ENCODE measurements at places on chromosomes 2 and 18. TPM values are rescaled to one million over a fixed set of nuclear protein-coding genes. Genes with fewer than 3 reads are reported as not detected.

GRCh38 chr2:234741976-234742375 lies 209.8 kb upstream of the SH3BP4 start:
- no peak for DNase-seq
- H3K27ac ChIP-seq: no peak overlapping the region
- no peaks in the 10 kb centered on the region for H3K27me3 ChIP-seq
- H3K36me3 ChIP-seq: no peaks in the 10 kb centered on the region
- H3K4me1 ChIP-seq: no peaks in the 10 kb centered on the region

- no peaks in the 10 kb centered on the region for H3K27me3 ChIP-seq
- no peak overlapping the region for H3K4me3 ChIP-seq
- no peak overlapping the region for H3K27ac ChIP-seq
- DNase-seq: no peak
- no peaks in the 10 kb centered on the region for H3K4me1 ChIP-seq
Observed at GRCh38 chr2:240387325-240387668, 48.2 kb upstream of the GPC1 start.

GRCh38 chr2:48527226-48527885 lies 2.6 kb upstream of the STON1 start:
- peaks cover 36% of the 10 kb centered on the region for H3K4me1 ChIP-seq
- peak overlapping the region; percentile 73 for H3K27ac ChIP-seq
- no peaks in the 10 kb centered on the region for H3K36me3 ChIP-seq

GRCh38 chr2:3641841-3642421 lies 16.1 kb upstream of the ALLC start:
- no peak overlapping the region for H3K27ac ChIP-seq
- no peaks in the 10 kb centered on the region for H3K36me3 ChIP-seq
- no peak overlapping the region for H3K4me3 ChIP-seq
- no peaks in the 10 kb centered on the region for H3K27me3 ChIP-seq

GRCh38 chr2:58110765-58111164 lies 64.2 kb downstream of the VRK2 start:
- H3K27ac ChIP-seq: no peak overlapping the region
- no peaks in the 10 kb centered on the region for H3K36me3 ChIP-seq
- peak; percentile 27 for DNase-seq
- H3K4me3 ChIP-seq: no peak overlapping the region
- peaks cover 6% of the 10 kb centered on the region for H3K4me1 ChIP-seq

- H3K27ac ChIP-seq: no peak overlapping the region
- peaks cover 48% of the 10 kb centered on the region for H3K4me1 ChIP-seq
- peak; percentile 83 for DNase-seq
- H3K4me3 ChIP-seq: no peak overlapping the region
Observed at GRCh38 chr2:16226943-16227664, 286.8 kb downstream of the MYCN start.

GRCh38 chr18:35141567-35142274 lies 99.1 kb upstream of the ZNF397 start:
- H3K27me3 ChIP-seq: no peaks in the 10 kb centered on the region
- no peaks in the 10 kb centered on the region for H3K4me1 ChIP-seq
- no peak for DNase-seq

GRCh38 chr2:142876423-142876822 lies 1.0 kb upstream of the KYNU start:
- no peak overlapping the region for H3K27ac ChIP-seq
- H3K27me3 ChIP-seq: no peaks in the 10 kb centered on the region
- no peak for DNase-seq
- no peak overlapping the region for H3K4me3 ChIP-seq
- no peaks in the 10 kb centered on the region for H3K4me1 ChIP-seq

DNA sequence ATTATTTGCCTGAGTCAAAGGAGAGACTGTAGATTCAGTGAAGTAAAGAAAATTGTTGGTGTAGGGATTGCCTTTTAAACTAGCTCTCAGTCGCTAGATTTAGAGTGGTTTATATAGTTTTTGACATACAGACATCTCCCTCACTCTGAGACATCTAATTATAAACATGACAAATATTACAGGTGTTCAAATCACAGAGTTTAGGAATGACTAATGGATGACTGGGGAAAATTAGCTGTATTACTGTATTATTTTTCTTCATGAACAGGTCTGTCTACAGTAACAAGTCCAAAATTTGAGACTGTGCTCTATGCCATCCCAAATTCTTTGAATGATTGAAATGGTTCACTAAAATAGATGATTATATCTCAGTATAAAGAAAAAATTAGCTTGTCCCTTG lies 40.0 kb downstream of the MAP2 start:
- H3K4me1 ChIP-seq: no peaks in the 10 kb centered on the region
- DNase-seq: no peak
- no peak overlapping the region for H3K27ac ChIP-seq
- no peak overlapping the region for H3K4me3 ChIP-seq
- no peaks in the 10 kb centered on the region for H3K27me3 ChIP-seq

- no peak overlapping the region for H3K4me3 ChIP-seq
- DNase-seq: no peak
- H3K36me3 ChIP-seq: no peaks in the 10 kb centered on the region
- H3K4me1 ChIP-seq: no peaks in the 10 kb centered on the region
- H3K27ac ChIP-seq: no peak overlapping the region
Observed at GRCh38 chr2:226554701-226555100, 244.9 kb downstream of the IRS1 start.

- H3K27ac ChIP-seq: no peak overlapping the region
- H3K4me1 ChIP-seq: peaks cover 15% of the 10 kb centered on the region
- no peaks in the 10 kb centered on the region for H3K36me3 ChIP-seq
- peaks cover 79% of the 10 kb centered on the region for H3K27me3 ChIP-seq
Observed at GRCh38 chr2:219443016-219443696, 8.5 kb downstream of the SPEG start.

GRCh38 chr18:7924616-7925015 lies 357.5 kb downstream of the PTPRM start:
- H3K36me3 ChIP-seq: no peaks in the 10 kb centered on the region
- no peak overlapping the region for H3K4me3 ChIP-seq
- DNase-seq: no peak
- H3K27ac ChIP-seq: no peak overlapping the region
- no peaks in the 10 kb centered on the region for H3K27me3 ChIP-seq
- H3K4me1 ChIP-seq: no peaks in the 10 kb centered on the region

DNA sequence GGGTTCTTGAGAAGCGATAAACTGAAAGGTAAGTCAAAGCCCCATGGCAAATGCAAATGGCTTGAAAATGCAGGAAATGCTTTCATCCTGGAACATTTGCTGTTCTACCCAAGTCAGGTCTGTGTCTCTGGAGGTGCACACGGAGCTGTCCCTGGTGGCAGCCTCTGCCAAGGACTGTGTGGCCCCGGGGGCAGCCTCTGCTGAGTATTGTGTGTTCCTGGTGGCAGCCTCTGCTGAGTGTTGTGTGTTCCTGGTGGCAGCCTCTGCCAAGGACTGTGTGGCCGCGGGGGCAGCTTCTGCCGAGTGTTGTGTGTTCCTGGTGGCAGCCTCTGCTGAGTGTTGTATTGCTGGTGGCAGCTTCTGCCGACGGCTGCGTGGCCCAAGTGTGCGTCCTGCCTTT lies 135.6 kb upstream of the ALKAL2 start:
- no peaks in the 10 kb centered on the region for H3K36me3 ChIP-seq
- H3K4me1 ChIP-seq: no peaks in the 10 kb centered on the region
- H3K4me3 ChIP-seq: no peak overlapping the region
- DNase-seq: no peak

DNA sequence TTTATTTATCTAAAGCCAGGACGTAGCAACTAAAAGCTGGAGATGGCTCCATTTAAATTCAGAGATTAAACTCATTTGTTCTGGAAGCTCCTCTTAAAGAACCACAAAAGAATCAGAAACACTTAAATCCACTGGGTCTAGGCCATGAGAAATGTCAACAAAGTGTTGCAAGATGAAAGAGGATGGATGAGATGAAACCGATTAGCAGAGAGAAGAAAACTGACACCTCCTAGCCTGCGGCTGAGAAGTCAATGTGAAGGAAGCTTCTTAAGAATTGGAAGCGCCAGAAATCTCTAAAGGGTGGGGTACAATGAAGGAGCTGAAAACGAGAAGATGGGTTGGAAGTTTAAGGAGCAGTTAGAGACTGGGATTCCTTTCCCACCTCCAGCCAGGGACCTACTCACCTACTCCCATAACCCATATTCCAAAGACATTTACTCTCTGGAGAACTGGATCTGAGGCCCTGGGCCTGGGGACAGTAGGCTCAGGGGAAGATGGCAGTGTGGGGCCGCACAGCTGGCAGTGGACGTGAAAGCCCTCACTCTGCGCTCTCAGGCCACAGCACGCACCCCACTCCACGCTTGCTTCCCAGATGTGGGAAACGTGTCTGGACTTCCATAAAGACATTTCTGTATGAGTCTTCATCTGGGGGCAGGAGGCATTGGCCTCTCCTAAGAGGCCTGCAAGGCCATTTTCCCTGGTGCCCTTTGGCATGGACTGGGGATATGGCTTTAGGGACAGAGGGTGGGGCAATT lies 188.4 kb downstream of the LOXHD1 start:
- peaks cover 53% of the 10 kb centered on the region for H3K4me1 ChIP-seq
- no peak for DNase-seq
- no peaks in the 10 kb centered on the region for H3K36me3 ChIP-seq
- no peaks in the 10 kb centered on the region for H3K27me3 ChIP-seq

- H3K27ac ChIP-seq: no peak overlapping the region
- H3K4me3 ChIP-seq: no peak overlapping the region
- DNase-seq: no peak
- H3K36me3 ChIP-seq: no peaks in the 10 kb centered on the region
Observed at GRCh38 chr2:112706170-112706664, 14.6 kb upstream of the NT5DC4 start.

DNA sequence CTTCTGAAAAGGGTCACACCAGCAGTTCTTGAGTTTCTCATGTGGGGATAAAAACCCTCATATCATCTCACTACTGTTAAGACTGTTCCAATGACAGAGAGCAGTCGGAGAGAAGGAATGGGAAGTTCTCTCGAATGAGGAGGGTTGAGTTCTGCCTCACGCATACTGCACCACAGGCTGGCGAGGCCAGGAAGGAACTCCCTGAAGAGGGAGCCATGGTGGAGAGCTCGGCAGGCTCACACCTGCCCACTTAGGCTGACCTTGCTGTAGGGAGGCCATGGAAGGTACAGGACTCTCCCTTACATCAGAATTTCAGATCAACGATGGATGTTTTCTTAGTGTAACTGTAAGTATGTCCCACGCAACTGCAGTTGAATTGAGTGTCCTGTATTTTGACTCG lies 64.6 kb downstream of the RALBP1 start:
- H3K36me3 ChIP-seq: no peaks in the 10 kb centered on the region
- no peaks in the 10 kb centered on the region for H3K4me1 ChIP-seq
- H3K4me3 ChIP-seq: no peak overlapping the region
- no peak overlapping the region for H3K27ac ChIP-seq
- DNase-seq: no peak

DNA sequence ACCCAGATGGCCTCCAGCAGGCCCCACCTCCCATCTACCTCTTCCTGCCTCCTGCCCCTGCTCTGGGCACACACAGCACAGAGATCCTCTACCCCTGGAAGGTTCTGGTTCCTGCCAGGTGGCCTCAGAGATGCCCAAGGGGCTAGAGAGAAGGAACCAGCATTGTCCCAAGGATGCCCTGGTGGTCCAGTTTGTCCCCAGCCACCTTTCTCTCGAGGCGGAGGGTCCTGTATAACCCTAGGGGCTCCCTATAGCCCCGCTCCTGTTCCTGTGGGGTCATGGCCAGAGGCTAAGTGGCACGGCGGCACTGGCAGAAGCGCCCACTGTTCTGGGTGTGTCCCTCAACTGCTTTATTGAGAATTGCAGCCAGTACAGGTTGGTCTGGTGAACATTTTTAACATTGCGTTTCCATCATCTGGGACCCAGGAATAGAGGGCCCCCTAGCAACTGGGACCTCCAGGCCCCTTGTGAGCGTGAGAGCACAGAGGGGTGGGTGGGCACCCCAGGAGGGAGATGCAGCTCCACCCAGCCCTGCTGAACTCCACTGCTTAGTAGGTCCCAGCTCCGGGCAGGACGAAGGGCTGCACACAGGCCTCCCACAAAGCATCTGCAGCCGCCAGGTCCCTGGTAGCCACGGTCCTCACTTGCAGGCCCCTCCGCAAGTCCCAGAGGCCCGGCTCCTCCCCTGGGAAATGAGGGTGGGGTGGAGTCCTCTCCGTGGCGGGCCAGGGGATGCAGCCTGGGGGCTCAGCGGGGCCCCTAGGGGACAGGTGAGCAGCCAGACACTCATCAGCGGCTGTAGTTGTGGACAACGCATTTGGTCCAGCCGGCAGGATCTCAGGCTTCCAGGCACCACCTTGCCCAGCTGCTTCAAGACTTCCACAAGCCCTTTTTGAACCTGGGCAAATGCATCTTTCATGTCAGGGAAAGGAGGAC lies 33.1 kb downstream of the GPC1 start:
- no peak overlapping the region for H3K27ac ChIP-seq
- no peak overlapping the region for H3K4me3 ChIP-seq
- DNase-seq: no peak
- H3K4me1 ChIP-seq: no peaks in the 10 kb centered on the region
- no peaks in the 10 kb centered on the region for H3K36me3 ChIP-seq

- H3K27me3 ChIP-seq: no peaks in the 10 kb centered on the region
- no peaks in the 10 kb centered on the region for H3K4me1 ChIP-seq
- H3K36me3 ChIP-seq: peaks cover 20% of the 10 kb centered on the region
- H3K4me3 ChIP-seq: no peak overlapping the region
Observed at GRCh38 chr18:62101321-62101721, 85.5 kb downstream of the PIGN start.

GRCh38 chr2:49153252-49153651 lies 1.1 kb downstream of the FSHR start:
- no peak overlapping the region for H3K4me3 ChIP-seq
- no peaks in the 10 kb centered on the region for H3K27me3 ChIP-seq
- H3K27ac ChIP-seq: peak overlapping the region; percentile 14
- H3K36me3 ChIP-seq: no peaks in the 10 kb centered on the region
- peak; percentile 10 for DNase-seq
- H3K4me1 ChIP-seq: peaks cover 25% of the 10 kb centered on the region

DNA sequence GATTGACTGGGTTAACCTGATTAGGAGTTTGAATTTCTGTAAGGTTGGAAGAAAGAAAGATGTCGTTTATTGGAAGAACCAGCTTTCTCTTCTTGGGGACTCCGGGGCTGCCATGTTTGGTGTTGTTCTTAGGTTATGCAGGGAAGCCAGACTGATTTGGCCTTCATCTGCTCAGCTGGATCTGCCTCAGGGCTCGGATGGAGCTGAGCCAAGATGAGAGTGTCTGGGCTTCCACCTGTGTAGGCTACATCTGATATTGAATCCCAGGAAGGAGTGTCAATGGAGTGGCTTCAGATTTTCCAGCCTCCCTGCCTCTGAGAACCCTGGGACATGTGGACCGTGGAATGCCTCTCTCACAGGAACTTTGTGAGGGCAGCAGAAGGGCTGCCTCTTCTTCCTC lies 126.1 kb downstream of the WDSUB1 start:
- peaks cover 11% of the 10 kb centered on the region for H3K4me1 ChIP-seq
- no peaks in the 10 kb centered on the region for H3K27me3 ChIP-seq
- no peaks in the 10 kb centered on the region for H3K36me3 ChIP-seq

- no peak for DNase-seq
- H3K27ac ChIP-seq: no peak overlapping the region
- no peak overlapping the region for H3K4me3 ChIP-seq
- peaks cover 4% of the 10 kb centered on the region for H3K4me1 ChIP-seq
Observed at GRCh38 chr2:101344137-101344536, 35.6 kb upstream of the RNF149 start.

- H3K4me3 ChIP-seq: no peak overlapping the region
- peaks cover 12% of the 10 kb centered on the region for H3K4me1 ChIP-seq
- no peak overlapping the region for H3K27ac ChIP-seq
- DNase-seq: peak; percentile 70
- no peaks in the 10 kb centered on the region for H3K27me3 ChIP-seq
Observed at GRCh38 chr2:47072018-47072691, 83.0 kb downstream of the STPG4 start.

Gene MYCN
- 26.7 TPM for total RNA-seq

Gene ANKRD30B
- total RNA-seq: not detected

Gene EFHD1
- total RNA-seq: 5.9 TPM

Gene TMBIM1
- total RNA-seq: 11.1 TPM

Gene CHRNA1
- 0.11 TPM for total RNA-seq

Gene SERPINB3
- total RNA-seq: not detected

Gene ANKAR
- 5.0 TPM for total RNA-seq

Gene KCNJ3
- total RNA-seq: 0.77 TPM

Gene ASPRV1
- total RNA-seq: 0.30 TPM

Gene RAB6C
- total RNA-seq: not detected
